ENCODE measurements at places on chromosomes 1 and 21.

GRCh38 chr1:53369761-53370160, 41.9 kb upstream of the LRP8 start:
- DNase-seq, result no peak

DNA sequence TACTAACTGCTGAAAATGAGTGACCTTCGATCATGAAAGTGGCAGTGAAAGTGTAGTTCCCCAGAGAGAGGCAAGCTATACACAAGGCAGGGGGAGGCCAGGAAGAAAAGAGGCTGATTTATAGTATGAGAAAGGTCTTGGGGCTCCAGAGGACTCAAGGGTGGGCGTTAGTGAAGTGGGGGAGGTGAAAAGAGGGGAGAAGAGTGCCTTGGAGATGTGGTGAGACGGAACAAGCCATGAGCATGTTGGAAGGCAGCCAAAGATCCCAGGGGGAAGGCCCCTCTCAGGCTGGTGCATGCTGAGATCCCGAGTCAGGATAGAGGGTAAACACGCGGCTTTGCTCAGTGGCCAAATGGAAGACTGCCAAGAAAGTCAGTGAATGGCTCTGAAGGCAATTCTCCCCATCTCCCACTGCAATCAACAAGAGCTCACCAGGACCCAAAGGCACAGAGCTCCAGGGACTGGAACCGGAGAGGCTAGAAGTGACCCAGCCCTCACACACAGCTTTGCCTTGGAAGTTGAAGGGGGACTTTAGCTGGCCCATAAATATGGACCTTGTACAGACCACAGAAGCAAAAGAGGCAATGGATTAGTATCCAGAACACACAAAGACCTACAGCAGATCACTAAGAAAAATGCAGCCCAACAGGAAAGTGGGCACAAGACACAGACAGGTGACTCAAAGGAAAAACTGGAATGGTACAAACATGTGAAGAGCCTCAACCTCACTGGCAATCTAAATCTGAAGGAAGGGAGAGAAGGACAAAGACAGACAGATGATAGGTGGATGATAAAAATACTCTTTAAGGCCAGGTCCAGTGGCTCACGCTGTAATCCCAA, 49.6 kb downstream of the HSF2BP start:
- peak; percentile 50 for DNase-seq

DNA sequence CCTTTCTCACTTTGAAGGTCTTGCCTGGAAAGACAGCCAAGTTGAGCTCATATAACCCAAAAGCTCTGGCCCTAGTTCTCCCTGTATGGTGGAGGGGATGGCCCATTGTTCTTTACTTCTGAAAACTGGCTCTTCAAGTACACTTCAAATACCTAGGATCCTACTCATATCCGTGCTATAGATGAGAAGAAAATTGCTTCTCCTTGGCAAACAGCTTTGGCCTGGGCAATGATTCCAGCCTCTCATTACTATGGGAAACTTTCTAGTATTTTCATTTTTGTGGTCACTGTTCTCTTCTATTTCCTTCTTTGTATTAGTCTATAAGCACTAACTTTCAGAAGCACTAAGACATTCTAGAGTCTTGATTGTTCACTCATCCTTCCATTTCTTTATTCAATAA, 53.7 kb downstream of the ZNF697 start:
- DNase-seq, result no peak

DNA sequence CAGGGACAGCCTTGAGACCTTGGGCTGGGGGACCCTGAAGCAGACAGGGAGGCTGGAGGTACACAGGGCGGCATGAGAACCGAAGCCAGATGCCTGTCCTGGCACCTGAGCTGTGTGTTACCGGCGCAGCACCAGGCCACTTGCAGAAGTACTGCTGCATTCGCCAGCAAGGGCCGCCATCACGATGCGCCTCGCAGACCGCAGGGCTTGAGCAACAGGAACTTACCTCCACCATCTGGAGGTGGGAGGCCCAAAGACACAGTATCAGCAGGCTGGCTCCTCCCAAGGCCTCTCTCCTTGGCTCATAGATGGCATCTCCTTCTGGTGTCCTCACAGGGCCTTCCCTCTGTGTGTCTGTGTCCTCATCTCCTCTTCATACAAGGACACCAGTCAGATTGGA, 90.1 kb downstream of the PRDM16 start:
- no peak for DNase-seq

- no peak for DNase-seq
Measured at GRCh38 chr1:113013823-113014222, 57.8 kb upstream of the SLC16A1 start.
